ENCODE measurements at places on chromosomes 7 and 10. TPM values are rescaled to one million over a fixed set of nuclear protein-coding genes. Genes with fewer than 3 reads are reported as not detected.

GRCh38 chr10:111081595-111081994 is 4.8 kb downstream of the ADRA2A start:
- no peak for DNase-seq
- peaks cover 26% of the 10 kb centered on the region for H3K4me1 ChIP-seq
- H3K4me3 ChIP-seq, result no peak overlapping the region
- peaks cover 32% of the 10 kb centered on the region for H3K27me3 ChIP-seq

DNA sequence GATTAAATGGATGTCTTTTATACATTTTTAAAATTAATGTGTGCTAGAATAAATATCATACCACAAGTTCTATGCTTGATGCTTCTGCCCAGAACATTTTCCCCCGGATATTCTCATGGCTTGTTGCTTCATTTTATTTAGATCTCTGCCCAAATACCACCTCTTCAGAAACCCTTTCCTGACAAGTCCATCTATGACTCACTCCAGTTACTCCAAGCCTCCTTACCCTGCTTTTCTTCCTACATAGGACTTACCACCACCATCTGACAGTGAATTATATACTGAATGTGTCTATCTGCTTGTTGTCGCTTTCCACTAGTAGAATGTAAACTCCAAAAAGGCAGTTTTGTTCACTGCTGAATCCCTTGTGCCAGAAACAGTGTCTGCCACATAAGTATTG is 19.1 kb upstream of the ERVW-1 start:
- H3K4me3 ChIP-seq, result no peak overlapping the region
- no peaks in the 10 kb centered on the region for H3K4me1 ChIP-seq
- no peaks in the 10 kb centered on the region for H3K27me3 ChIP-seq
- no peak for DNase-seq
- H3K36me3 ChIP-seq, result no peaks in the 10 kb centered on the region

DNA sequence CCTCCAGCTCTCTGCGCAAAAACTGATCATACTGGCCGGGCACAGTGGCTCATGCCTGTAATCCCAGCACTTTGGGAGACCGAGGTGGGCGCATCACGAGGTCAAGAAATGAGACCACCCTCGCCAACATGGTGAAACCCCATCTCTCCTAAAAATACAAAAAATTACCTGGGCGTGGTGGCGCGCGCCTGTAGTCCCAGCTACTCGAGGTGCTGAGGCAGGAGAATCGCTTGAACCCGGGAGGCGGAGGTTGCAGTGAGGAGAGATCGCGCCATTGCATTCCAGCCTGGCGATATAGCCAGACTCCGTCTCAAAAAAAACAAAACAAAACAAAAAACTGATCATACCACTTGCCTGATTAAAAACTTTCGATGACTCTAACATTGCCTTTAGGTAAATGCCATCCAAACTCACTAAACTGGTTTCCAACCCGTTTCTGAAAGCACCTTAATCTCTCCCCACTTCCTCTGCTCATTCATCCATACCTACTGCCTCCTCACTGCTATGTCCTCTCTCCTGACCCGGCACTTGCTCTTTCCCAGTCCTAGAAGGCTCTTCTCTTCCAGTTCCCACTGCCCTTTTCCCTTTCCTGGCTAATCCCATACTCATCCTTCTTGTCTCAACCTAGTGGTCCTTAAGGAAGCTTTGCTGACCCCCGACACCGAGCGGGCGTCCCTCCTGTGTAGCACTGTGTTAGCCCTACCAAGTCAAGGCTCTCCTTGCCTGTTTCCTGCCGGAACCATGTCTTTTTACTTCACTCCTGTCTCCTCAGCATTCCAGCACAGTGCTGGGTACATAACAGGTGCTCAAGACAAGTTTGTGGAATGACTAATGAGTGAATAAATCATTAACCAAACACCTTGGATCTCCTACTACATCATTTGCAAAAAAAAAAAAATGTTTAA is 686 bp upstream of the MIOS start:
- no peaks in the 10 kb centered on the region for H3K27me3 ChIP-seq
- peak overlapping the region; percentile 99 for H3K27ac ChIP-seq
- DNase-seq, result peak; percentile 36
- peak overlapping the region; percentile 86 for H3K4me3 ChIP-seq
- H3K36me3 ChIP-seq, result no peaks in the 10 kb centered on the region

- H3K36me3 ChIP-seq, result no peaks in the 10 kb centered on the region
- H3K27ac ChIP-seq, result no peak overlapping the region
- no peak for DNase-seq
- no peak overlapping the region for H3K4me3 ChIP-seq
- H3K4me1 ChIP-seq, result no peaks in the 10 kb centered on the region
Measured at GRCh38 chr10:1287971-1288401, 231.8 kb downstream of the WDR37 start.

- H3K27me3 ChIP-seq, result no peaks in the 10 kb centered on the region
- H3K4me1 ChIP-seq, result no peaks in the 10 kb centered on the region
- DNase-seq, result no peak
- H3K27ac ChIP-seq, result no peak overlapping the region
- H3K4me3 ChIP-seq, result no peak overlapping the region
Measured at GRCh38 chr7:117946151-117946633, 73.0 kb upstream of the CTTNBP2 start.

DNA sequence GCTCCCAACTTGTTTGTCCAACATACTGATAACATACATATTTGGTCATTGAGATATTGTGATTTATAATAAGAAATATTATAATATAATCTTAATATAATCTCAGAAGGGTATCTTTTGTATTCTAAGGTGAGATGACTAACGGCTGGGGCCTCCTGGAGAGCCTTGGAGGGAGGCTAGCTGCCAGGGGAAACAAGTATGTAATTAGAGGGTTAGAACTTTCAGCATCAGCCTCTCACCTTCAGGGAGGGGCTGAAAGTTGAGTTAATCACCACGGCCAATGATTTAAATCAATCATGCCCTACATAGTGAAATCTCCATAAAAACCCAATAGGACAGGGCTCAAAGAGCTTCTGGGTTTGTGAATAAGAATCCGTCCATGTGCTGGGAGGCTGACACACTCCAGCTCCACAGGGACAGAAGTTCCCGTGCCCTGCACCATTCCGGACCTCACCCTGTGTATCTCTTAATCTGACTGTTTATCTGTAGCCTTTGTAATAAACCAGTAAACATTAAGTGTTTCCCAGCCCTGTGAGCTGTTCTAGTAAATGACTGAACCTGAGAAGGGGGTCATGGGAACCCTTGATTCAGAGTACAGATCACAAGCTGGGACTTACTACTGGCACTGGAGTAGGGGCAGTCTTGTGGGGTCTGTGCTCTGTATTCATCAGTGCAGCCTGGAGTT is 86.3 kb upstream of the STEAP1B start:
- no peaks in the 10 kb centered on the region for H3K36me3 ChIP-seq
- no peak for DNase-seq
- H3K27ac ChIP-seq, result no peak overlapping the region
- no peaks in the 10 kb centered on the region for H3K27me3 ChIP-seq
- peaks cover 6% of the 10 kb centered on the region for H3K4me1 ChIP-seq

DNA sequence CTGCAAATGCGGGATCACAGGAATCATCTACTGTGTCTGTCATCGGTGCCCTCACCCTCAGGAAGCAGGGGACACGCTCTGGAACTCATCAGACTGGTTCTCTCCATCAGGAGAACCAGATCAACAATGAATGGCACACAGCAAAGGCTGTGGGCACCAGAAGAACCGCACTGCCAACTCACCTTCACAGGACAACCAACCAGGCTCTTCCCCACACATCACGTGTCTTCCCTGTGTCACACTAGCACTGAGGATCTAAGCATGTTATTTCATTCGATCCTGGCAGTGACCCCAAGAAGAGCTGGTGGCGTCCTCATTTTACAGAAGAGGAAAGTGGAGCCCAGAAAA is 106.1 kb downstream of the TNS3 start:
- no peak overlapping the region for H3K4me3 ChIP-seq
- no peaks in the 10 kb centered on the region for H3K36me3 ChIP-seq
- no peaks in the 10 kb centered on the region for H3K27me3 ChIP-seq
- no peak for DNase-seq
- peak overlapping the region; percentile 84 for H3K27ac ChIP-seq

DNA sequence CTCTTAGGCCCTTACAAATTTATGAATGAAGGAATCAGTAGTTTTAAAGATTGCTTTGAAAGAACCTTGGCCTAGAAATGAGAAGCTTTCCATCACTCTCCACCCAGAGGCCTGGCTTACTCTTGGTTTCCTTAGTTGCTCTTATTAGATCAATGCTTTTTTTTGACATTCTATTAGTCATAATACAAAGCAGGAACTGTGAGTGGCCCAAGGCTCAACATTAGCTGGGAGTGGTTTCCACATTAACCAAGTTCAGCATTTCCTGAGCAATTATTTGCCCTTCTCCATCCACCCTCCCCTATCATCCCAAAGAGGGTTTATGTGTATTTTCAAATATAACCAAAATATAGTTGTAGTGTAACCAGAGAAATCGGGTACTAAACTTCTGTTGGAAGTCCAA is 103.4 kb upstream of the FAM204A start:
- H3K4me3 ChIP-seq, result no peak overlapping the region
- H3K27me3 ChIP-seq, result no peaks in the 10 kb centered on the region
- no peak overlapping the region for H3K27ac ChIP-seq
- no peak for DNase-seq
- H3K4me1 ChIP-seq, result no peaks in the 10 kb centered on the region

DNA sequence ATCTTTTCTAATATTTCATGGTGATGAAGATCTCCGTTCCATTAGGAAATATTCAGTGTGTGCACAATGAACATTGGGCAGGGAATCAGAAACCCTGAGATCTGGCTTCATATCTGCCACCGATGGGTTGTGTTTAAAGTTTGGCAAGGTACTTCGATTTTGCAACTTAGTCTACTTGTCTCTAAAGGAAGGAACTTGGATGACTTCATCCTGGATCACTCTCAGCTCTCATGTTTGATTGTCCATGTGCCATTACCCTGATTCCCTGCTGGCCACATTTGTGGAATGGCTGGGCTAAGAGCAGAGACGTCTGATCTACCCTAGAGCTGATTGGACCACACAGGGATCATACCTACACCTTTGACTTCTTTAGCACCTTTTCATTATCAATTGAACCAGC is 177.0 kb upstream of the KMT2E start:
- no peak for DNase-seq
- H3K36me3 ChIP-seq, result no peaks in the 10 kb centered on the region
- peaks cover 9% of the 10 kb centered on the region for H3K27me3 ChIP-seq
- H3K27ac ChIP-seq, result no peak overlapping the region

GRCh38 chr10:31768467-31768866 is 160.2 kb downstream of the ARHGAP12 start:
- no peak for DNase-seq
- H3K27me3 ChIP-seq, result no peaks in the 10 kb centered on the region
- H3K4me1 ChIP-seq, result no peaks in the 10 kb centered on the region
- no peak overlapping the region for H3K4me3 ChIP-seq
- H3K36me3 ChIP-seq, result no peaks in the 10 kb centered on the region

The PDLIM1 gene
- 61.0 TPM for total RNA-seq
